Left colon (tissue), 2 donors: ENCODE measurements at places on chromosomes 5 and 9.

GRCh38 chr9:86983249-86983619 lies 35.9 kb upstream of the GAS1 start:
- no peak for DNase-seq

DNA sequence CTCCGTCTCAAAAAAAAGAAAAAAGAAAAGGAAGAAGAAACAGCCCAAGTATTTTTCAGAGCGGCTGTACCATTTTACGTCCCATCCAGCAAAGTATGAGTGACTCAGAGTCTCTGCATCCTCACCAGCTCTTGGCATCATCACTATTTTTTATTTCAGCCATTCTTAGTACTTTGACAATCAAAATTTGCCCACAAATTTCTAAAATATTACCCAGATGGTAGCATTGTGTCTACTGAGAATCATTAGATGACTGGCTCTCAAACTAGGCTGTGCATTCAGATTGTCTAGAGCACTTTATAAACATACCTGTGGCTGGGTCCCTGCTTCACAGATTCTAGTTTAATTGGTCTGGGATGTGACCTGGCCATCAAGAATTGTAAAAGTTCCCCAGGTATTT lies 21.6 kb upstream of the MELK start:
- no peak for DNase-seq

DNA sequence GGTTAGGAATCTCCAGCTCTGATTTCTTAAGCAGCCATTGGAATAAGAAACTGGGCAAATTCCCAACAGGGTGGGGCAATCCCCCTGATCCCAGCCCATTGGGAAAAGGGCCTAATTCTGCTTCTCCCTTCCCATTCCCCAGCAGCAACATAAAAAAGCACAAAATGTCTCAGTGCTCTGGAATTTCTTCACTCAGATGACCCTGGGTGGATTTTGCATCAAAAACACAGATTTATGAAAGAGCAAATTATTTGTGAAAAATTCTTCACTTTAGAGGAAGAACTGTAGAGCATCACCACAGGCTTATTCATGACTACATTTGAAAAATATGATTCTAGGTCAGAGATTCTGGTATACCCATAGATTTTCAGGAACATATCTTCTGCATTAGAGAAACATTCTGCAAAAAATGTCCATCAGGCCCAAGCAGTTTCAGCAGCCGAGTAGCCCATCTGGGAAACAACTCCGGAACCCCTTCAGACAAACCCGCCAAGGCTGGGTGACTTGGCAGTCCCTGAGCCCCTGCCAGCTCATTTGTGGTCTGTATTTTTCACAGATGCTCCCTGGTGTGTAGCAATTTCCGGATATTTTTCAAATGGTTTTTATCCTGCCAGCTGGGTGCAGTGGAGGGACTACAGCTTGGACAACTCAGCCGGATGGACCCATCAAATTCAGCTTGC lies 102.1 kb upstream of the RANBP3L start:
- no peak for DNase-seq

GRCh38 chr9:103471241-103471640 lies 476.1 kb downstream of the CYLC2 start:
- DNase-seq = no peak

- DNase-seq = no peak
Measured at GRCh38 chr9:93955111-93955980, at the start of gene BARX1. Gene BARX1, minus strand, starts transcription at chr9:93955355. Its CDS starts 209 bp downstream, at chr9:93955146.

DNA sequence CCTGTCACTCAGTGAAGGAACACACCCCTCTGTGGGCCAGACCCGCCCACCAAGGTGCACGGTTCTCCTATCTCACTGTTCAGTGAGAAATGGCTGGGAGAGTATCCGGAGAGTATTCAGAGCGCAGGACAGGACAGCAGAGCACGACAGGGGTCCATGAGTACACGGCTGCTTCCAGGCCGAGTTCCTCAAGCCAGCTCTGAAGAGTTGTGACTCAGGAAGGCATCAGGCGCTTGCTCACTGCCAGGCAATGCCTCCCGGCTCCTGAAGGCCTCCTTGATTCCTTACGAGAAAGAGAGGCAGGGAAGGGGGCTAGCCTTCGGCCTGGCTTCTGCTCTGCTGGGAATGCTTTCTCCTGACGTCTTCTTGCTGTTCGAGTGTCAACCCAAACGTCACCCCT lies 132.1 kb upstream of the PPP1R26 start:
- DNase-seq = no peak

DNA sequence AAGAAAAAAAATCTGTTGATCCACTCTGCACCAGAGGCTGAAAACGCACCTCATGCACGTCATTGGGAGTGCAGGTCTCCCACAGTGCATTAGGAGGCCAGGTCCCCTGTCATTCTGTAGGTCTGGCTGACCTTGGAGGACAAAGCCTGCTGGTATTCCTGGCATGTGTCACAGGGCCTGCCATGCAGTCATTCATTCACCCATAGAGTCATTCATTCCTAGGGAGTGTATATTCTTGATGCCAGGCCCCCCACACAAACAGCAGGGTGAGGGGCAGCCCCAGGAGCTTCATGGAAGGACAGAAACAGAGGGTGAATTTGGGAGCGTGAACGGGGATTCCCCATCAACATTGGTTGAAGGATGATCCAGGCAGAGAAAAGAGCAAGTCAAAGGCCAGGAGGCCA lies 2.2 kb downstream of the GBGT1 start:
- DNase-seq = no peak

- DNase-seq = no peak
Measured at GRCh38 chr5:61162832-61163567, 732 bp upstream of the SMIM15 start.

DNA sequence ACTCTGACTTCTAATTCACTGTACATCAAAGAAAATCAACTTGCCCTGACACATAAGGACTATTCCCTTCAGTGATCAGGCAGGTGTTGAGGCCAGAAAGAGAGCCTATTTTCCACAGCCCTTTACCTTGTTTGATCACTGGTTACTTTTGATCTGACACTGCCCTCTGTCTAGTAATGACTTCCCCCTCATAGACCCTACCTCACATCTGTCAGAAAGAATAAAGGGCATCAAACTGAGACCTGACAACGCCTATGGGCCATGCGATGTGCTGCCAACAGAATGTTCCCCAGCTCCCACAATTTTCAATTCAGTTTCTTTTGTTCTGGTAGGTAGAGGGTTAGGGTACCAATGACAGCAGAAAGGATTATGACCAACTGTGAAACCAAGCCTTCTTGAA lies 47.7 kb downstream of the FBXL17 start:
- no peak for DNase-seq

GRCh38 chr5:121271546-121271945 lies 580.1 kb upstream of the FTMT start:
- no peak for DNase-seq

DNA sequence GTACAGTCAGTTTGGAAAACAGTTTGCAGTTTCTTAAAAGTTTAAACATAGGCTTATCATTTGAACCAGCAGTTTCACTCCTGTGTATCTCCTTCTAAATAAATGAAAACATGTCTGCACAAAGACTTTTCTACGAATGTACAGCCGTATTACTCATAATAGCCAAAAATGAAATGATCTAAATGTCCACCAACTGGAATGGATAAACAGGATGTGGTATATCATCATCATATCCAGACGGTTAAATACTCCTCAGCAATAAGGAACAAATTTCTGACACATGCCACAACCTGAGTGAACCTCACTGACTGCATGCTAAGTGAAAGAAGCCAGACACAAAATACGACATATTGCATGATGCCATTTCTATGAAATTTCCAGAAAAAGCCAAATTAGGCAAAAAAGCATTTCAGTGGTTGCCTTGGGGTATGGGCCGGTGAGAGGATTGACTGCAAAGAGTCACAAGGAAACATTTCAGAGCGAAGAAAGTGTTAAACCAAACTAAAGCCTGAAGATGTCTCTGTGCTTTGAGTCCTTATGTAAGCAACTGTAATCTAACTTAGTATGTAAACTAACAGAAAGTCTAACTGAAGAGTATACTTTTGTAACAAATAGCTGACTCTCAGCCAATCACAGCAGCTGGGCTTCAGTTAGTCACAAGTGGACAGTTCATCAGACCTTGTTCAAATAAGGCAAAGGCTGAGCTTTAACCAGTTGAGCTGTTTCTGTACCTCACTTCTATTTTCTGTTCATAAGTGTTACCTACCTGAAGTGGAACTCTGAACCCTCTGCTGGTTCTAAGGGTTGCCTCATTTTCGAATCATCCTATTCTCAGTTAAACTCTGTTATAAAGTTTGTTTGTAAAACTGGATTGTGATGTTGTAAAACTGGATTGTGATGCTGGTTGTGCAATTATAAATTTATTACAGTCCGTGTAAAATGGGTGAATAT lies 65.2 kb downstream of the TRIO start:
- no peak for DNase-seq

DNA sequence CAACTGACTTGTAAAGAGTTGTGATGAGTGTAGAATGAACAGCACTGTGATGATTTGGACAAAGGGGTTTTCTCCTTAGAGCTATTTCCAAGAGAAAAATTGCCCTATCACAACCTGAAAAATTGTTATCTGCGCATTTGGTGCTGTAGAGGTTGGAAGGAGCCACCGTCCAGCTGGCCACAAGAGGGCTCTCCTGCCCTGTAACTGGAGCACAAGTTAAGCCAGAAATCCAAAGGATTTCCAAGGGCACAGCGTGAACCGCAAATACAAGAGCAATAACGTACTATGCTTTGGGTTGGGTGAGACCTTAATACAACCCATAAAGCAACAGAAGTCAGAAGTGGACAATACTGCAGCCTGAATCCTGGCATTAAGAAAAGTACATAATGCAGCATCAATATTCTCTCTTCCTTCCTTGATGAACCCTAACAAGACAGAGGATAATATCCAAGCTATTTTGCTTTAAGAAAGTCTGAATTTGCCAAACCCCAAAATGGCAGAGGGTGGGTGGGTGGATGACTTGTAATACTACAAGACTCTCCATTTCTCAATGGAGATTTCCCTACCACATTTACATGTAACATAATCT lies 56.8 kb upstream of the SMIM32 start:
- DNase-seq = peak; percentile 61

DNA sequence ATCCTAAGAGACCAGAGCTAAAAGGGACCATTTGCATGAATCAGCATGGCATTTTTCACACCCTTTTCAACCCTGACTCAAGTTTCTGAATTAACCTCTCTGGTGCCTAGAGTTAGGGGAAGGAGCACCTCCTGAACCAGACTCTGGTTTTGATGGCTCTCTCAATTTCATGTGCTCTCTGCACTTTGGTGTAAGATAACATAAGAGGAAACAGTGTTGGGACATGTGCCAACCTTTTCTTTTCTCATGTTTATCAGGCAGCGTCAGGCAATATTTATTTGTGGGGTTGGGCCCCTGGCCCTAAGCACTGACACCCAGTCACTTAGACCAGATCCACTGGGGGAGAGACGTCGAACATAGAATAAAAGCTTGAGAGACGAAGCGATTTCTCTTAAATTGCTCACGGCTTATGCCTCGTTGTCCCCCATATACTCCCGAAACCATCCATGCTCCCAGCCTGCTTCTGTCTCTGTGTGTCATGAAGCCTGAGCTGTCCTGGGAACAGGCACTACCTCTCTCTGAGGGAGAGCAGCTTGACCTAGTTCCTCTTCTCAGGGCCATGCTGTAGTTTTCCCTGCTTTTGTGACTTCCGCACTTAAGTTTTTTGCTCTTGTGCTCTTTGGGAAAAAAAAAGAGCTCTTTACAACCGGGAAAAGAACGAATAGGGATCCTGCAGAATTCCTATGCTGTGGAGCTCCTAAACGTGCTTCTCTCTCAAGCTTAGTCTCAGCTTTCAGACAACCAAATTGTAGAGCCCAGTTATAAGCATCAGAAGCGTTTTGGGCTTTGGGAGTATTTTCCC lies 195.7 kb downstream of the NR3C1 start:
- no peak for DNase-seq
